NCI-H345 (cell line): ENCODE measurements at places on chromosomes 1 and 21.

- DNase-seq = no peak
These were observed 178.4 kb upstream of the ADAMTS5 start for GRCh38 chr21:27145134-27145798.

DNA sequence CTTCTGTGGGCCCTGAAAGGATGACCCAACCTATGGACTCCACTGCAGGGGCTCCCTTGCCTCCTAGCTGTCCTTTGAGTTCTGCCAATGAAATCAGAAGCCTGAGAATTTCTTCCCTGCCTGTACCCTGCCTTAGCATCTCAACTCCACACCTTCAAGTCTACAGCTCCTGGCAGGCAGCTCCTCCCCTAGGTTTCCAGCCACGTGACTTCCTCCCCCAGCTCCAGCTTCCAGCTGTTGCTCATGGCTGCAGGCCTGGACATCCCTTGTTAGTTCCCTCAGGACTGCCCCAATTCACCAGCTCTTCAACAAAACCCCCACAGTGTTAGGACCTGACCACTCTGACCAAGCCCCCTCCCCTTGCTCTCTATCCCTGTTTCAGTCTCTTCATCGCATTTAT lies 2.4 kb downstream of the RCAN1 start:
- peak; percentile 52 for DNase-seq

- DNase-seq = no peak
These were observed 138.6 kb upstream of the NGF start for GRCh38 chr1:115476616-115477015.

GRCh38 chr1:230899841-230900251 lies 31.5 kb upstream of the C1orf198 start:
- DNase-seq = no peak

DNA sequence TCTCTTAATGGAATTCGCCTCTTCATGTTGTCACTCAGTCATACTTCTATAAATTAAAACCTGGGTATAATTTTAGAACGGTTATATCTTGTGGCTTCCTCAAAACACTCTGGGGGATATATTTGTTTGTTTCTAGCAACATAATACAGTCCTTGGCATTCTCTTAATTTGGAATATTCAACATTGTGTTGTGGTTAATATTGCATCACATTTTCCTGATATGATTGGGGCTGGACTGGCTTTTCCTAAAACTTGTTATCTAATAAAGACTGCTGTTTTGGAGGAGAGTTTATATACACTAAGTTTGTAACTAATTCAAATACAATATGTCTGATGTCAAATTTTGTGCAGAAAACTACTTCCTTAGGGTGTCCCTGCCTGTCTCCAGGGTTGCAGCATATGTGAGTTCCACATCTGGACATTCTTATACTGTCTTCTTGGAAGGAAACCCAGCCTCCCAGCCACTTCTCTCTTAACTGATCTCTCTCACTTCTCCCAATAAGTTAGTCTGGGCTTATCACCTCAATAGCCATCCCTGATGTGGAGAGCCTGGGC lies 892.6 kb downstream of the MRPL39 start:
- DNase-seq = no peak

DNA sequence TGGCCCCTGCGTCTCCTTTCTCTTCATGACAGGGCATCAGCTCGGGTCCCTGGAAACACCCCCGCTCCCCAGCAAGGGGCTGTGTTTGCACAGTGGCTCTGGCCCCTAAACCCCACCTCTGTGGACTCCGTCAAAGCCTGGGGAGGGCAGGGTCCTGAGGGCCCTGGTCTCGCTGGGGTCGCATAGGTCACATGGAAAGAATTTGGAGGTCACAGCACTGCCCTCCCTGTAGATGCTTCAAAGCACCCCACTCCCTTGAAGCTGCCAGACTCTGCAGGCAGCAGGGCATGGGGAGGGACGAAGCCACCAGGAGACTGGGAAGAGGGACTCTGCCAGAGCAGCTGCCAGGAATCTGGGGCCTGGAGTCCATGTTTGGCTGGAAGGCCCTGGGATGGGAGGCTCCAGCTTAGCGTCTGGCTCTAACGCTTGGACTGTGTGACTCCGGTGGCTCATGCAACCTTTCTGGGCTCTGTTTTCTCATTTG lies 36.6 kb upstream of the ECE1 start:
- no peak for DNase-seq

DNA sequence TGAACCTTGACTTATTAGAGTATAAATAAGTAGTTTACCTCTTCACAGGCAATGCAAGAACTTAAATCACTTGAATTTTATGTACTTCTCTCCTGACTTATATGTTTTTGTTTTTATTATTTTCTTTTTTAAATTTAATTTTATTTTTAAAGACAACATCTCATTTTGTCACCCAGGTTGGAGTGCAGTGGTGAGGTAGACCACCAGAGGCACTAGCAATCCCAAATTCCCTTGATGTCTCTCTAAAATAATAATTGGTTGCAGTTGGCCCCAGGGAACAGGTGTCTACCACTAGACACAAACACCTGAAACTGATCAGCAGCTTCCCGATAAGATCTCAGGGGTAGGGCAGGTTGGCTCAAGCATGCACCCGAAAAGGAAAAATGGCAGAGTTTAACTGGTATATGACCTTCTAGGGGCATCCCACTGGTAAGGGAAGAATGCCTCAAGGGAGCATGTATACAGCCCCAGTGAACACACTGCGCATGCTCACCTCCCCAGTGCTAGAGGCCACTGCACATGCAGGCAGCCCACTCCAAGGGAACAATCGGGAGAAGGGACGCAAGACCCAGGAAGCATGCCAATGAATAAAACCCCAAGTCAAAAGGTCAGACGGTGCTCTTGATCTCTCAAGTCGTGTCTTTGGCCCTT lies 14.6 kb downstream of the EXOC8 start:
- no peak for DNase-seq

- DNase-seq = no peak
These were observed 55.5 kb upstream of the EPS8L3 start for GRCh38 chr1:109818988-109819764.

DNA sequence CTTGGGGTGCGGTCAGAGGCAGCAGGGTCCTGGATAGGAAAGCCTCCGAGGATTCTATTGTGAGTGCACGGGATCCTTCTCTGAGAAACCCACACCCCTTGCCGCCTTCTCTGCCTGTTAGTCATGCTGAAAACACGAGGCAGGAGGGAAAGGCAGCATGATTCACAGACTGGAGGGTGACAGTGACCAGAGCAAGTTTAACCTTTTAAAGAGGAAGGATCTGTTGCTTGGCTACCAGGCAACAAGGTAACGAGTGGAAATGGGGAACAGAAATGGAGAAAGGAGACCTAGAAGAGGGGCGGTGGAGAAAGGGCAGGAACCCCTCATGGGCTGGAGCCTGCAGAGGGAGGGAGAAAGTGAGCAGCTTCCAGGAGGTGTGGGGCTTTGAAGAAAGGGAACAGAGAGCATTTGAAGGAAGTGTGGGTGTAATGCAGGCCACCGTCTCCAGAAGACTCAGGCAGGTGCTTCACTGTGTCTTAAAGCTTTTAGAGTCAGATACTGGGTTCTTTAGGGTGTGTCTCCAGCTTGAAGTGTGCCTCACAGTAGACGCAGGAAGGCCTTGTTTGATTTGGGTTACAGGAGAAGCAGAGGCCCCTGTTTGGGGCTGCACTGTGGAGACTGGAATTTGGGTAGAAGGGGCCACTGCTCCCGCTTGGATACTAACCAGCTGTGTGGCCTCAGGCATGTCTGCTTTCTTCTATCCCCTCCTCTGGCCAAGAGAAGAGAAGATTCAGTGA lies 19.1 kb downstream of the OPTC start:
- DNase-seq = no peak

DNA sequence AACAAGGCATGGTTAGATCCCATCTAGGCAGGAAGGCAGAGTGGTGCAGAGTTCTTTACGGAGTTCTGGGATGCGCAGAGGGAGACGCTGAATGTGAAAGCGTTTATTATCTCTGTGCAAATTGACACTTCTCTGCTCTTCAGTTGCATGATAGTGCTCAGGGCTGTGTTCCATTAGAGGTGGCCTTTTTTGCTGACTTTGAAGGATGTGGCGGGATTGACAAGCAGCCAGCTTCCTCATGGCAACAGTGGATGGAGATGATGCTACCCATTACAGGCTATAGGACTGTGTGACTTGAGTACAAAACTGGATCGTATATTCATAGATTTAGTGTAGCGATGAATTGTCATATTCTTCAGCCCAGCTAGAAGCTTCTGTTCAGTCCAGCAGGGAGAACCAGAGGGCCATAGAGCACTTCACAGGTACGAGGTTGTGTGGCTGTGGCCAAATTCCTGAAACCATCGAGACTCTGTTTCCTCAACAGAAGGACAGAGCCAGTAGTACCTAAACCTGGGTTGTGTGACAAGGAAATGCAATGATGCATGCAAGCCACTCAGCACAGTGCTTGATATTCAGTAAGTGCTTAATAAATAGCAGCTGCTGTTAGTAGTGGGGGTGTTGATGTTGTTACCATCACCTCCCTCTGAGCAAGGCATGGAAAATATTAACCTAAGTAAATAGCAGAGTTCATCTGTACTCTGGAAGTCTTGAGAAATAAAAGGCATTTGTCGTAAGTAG lies 430.0 kb upstream of the KAZN start:
- no peak for DNase-seq

DNA sequence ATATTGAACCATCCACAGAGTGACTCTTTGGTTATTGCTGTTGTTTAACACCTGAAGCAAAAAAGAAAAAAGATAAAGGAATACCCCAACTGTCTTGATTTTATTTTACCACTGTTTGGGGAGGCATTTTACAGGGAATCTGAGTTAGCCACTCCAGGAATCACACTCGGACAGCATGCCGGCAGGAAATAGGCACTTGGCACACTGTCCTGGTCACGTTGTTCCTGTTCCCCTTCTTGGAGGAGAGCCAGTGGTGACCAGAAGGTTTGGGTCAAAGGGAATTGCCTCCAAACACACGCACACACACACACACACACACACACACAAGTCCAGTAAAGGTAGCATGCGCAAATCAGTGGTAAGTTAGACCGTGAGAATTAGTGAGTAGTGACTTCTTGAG lies 13.8 kb downstream of the RGS4 start:
- DNase-seq = no peak

DNA sequence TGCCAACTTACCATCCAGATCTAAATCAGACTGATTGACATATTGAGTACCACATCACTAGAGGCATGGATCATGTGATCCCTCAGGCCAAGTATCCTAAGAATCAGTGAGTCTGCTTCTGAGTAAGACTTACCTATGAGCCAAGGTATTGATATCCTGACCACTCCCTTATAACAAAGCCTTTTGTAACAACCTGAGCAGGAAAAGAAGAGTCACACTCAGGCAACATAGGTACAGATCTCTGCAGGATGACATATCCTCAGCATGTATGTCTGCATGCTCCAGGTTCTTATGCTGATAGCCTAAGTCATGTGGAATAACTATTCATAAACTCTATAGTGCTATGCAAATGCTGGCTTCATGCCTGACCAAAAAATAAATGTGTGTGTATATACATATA lies 2.3 kb upstream of the LCE1A start:
- DNase-seq = no peak

DNA sequence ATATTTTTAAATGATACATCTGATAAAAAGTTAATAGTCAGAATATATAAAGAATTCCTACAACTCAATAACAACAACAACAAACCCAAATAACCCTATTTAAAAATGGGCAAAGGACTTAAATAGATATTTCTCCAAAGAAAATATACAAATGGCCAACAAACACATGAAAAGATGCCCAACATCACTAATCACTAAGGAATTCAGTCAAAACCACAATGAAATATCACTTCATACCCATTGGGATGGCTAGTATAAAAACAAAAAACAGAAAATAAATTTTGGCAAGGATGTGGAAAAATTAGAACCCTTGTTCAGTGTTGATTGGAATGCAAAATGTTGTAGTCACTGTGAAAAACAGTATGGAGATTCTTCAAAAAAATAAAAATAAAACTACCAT lies 184.8 kb upstream of the RAB4A start:
- DNase-seq = no peak

- peak; percentile 19 for DNase-seq
These were observed 186.4 kb upstream of the ZNHIT6 start for GRCh38 chr1:85894651-85895050.

- DNase-seq = no peak
These were observed 117.2 kb upstream of the IGSF21 start for GRCh38 chr1:17990401-17990800.

DNA sequence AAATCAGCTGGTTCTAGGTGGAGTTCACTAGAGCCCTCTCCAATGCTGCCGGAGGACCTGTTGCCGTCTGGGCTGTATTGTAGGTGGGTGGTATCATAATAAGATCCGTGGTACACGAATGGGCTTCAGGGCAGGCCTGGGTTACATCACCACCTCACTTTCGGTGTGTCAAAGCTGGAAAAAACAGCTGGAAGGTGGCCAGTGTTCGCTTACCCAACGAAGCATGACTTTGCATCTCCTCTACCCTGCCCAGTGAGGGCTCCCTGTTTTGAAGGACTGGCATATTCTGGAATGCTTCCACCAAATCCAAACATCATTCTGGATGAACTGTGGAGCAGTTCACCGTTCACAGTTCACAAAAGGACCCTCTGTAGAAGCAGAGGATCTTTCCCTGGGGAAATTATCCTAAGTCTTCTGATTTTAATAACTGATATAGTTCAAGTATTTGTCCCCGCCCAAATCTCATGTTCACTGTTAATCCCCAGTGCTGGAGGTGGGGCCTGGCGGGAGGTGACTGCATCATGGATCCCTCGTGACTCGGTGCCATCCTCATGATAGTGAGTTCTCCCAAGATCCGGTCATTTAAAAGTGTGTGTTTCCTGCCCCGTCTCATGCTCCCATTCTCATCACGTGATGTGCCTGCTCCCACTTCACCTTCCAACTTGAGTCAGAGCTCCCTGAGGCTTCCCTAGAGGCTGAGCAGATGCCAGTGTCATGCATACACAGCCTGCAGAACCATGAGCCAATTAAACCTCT lies 429.0 kb downstream of the KIF26B start:
- DNase-seq = peak; percentile 58

- DNase-seq = no peak
These were observed 104.6 kb downstream of the BACH1 start for GRCh38 chr21:29403301-29403700.

DNA sequence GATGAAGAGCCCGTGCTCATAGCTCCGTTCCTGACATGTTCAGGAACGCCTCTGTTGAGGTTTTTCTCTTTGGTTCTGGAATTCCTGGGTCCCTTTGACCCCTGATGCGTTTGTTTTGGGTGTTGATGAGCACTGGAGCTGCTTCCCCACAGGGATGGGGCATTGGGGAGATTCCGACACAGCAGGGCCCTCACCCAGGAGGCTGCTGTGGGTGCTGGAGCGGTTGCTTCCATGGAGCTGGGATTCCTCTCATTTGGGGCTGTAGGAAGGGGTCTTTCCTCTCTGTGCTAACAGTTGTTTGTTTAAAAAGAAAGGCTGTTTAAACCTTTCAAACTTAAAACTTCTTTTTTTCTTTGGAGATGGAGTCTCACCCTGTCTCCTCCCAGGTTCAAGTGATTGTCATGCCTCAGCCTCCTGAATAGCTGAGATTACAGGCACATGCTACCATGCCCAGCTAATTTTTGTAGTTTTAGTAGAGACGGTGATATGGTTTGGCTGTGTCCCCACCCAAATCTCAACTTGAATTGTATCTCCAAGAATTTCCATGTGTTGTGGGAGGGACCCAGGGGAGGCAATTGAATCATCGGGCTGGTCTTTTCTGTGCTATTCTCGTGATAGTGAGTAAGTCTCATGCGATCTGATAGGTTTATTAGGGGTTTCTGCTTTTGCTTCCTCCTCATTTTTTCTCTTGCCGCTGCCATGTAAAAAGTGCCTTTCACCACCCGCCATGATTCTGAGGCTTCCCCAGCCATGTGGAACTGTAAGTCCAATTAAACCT lies 48.9 kb downstream of the SKI start:
- no peak for DNase-seq

- DNase-seq = no peak
These were observed 72.3 kb downstream of the MPZL1 start for GRCh38 chr1:167794043-167794442.
